ENCODE measurements at places on chromosomes 1 and 21.

- no peak for DNase-seq
Observed at GRCh38 chr1:15330028-15330427, 79.7 kb upstream of the EFHD2 start.

GRCh38 chr1:36342426-36343185, 19.2 kb upstream of the EVA1B start:
- peak; percentile 49 for DNase-seq

GRCh38 chr1:3721955-3722465, 30.2 kb upstream of the CCDC27 start:
- no peak for DNase-seq

- DNase-seq: no peak
Observed at GRCh38 chr1:91637539-91637994, 136.9 kb downstream of the CDC7 start.

DNA sequence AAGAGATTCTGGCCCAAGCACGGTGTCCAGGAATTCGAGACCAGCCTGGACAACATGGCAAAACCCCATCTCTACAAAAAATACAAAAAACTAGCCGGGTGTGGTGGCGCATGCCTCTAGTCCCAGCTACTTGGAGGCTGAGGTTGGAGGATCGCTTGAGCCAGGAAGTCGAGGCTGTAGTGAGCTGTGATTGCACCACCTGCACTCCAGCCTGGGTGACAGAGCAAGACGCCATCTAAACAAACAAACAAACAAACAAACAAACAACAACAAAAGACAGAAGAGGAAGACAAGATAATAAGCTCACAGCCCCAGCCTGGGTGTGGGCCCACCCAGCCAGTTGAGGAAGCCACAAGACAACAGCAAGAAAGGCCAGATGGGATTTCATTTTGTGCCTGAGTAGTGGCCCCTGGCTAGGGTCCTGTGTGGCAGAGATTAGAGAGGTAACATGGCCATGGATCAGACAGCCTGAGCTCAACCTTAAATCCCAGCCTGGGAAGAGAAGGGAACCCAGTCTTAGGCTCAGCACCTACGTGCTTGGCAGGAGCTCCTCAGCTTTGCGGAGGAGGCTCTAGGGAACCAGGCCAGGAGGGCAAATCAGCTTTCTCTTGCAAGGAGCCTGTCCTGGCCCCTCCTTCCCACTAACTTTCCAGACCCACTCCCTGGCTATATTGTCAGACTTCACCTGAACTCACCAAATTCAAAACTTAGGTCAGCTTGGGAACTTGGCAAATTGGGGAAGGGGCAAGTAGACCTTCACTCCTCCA, 4.9 kb upstream of the BEST4 start:
- no peak for DNase-seq

All from central memory CD4-positive, alpha-beta T cell (primary cell).